ENCODE measurements at places on chromosomes 2 and 18.

- DNase-seq = no peak
Observed at GRCh38 chr2:132782176-132782783, 112.3 kb upstream of the LYPD1 start.

GRCh38 chr18:9022397-9023155 is 79.9 kb upstream of the NDUFV2 start:
- no peak for DNase-seq

DNA sequence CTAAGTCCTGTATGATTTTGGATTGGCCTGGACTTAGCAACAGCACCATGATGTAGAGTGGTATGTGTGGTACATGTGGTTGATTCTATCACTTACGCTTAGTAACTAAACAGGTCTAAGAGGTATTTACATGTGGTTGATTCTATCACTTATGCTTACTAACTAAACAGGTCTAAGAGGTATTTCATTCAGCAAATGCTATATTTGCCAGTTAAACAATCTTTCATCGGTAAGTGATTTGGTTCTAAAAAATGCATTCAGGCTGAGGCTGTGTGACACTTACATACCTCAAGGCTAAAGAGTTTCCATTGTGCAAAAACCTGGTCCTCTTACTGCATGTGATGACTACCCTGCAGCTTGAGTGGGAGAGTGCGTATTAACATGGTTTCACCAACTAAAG is 13.1 kb downstream of the EIF4E2 start:
- no peak for DNase-seq

DNA sequence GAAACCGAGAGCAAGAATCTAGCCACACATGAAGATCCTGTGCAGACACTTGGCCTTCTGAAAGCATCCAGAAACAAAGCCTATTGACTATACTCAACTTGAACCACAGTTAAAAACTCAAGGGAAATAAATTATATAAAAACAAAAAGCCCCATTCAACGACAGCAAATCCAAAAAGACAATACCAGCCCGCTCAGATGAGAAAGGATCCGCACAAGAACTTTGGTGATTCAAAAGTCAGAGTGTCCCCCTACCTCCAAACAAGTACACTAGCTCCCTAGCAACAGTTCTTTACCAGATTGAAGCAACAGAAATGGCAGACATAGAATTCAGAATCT is 163.2 kb downstream of the WDPCP start:
- no peak for DNase-seq

GRCh38 chr2:85956646-85957039 is 67.9 kb upstream of the ST3GAL5 start:
- DNase-seq = no peak

Measured in NCI-H1417 treated with DMSO at 0.1 percent for 48 hours (cell line).